Panc1 (cell line): ENCODE measurements at places on chromosomes 11 and 22. TPM values are rescaled to one million over a fixed set of nuclear protein-coding genes. Genes with fewer than 3 reads are reported as not detected.

The MRGPRD gene
- total RNA-seq = not detected

The GRAP2 gene
- total RNA-seq = 0.54 TPM

The TCN2 gene
- total RNA-seq = 2.4 TPM

The SCN3B gene
- 0.10 TPM for total RNA-seq

DNA sequence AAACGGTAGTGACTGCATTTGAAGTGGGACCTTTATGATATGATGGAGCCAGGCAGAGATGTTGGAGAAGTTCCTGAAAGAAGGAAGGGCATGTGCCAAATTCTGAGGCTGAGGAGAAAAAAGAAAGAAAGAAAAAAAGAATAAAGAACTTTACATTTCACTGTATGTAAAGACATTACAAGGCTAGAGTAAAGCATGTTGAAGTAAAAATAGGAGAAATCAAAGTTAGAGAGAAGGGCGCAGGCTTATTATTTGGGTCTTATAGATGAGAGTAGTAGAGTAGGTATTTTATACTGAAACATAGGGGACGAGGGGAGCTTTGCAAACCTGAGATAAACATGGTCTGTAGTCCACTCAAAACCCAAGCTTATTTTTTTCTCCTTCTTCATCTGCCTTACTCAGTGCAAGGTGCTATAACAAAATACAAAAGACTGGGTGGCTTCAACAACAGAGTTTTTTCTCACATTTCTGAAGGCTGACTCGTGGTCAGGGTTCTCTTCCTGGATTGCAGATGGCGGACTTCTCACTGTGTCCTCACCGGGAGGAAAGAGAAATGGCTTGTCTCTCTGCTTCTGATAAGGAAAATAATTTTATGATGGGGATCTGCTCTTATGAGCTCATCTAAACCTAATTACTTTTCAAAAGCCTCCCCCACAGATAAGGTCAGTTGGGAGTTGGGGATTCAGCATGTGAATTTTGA lies 2.7 kb downstream of the HBG1 start:
- DNase-seq = no peak

DNA sequence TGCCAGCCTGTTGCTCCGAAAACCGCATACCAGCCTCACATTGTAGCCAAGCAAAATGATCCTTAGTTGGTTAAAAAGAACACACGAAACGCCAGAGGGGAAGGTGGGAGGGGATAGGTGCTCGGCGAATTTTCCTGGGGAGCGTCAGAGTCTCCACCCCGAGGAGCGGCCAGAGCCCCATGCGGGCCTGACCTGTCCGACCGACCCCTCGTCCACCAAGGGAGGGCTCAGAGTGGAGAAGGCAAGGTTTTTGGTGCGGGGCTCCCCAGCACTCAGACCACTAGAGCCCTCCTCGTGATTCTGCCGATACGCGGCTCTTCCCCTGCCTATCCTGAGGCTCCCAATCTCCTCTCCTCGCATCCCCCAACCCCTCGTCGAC lies 39.6 kb downstream of the DIXDC1 start:
- no peak for DNase-seq

DNA sequence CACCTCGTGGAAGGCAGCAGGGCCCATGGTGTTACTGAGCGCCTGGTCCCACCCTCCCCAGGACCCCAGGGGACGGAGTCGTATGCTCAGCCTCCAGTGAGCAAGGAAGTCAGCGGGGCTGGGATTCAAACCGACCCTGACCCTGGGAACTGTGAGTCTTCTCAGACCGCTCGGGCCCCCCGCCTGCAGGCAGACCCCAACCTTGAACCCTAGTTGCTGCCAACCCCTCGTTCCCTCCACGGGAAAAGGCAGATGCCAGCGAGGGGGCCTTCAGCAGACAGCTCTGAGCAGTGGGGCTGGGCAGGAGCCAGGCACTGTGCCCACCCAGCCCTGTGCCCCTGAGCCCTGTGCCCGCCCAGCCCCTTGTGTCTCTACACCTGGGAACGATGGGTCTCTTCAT lies 6.4 kb downstream of the SLC16A8 start:
- no peak for DNase-seq

GRCh38 chr11:64181506-64182411 lies 4.2 kb upstream of the STIP1 start:
- DNase-seq = peak; percentile 75

DNA sequence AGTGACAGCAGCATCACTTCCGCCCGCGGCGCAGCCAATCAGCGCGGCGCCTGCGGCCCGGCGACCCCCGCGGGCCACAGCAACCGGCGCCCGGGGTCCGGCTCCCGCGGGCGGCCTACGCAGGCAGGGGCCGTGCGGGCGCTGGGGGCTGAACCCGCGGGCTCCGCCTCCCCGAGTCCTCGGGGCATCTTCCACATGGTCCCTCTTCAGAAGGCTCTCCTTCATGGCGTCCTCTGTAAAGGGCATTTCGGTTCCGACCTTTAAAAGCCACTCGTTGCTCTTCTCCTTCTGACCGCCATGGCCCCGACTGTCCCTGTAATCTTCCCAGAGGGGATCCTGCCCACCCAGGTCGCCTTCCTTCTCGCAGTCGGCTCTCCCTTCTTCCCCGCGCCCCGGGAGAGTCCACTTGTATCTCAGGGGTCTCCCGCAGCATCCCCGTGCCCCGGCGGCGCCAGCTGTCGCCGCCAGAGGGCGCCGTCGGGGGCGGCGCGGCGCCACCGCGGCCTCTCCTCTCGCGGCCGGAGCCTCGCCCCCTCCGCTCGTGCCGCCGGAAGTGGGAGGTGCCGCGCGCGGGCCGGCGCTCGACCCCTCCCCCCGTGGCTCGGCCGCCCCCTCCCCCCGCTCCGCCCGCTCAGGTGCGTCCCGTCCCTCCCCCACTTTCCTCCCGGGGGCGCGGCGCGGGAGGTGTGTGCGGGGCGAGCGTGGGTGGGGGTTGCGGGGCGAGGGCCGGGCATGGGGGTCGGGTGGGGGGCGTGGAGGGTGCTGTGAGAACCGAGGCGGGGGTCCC lies at the start of gene RNF214:
Gene RNF214, plus strand, starts transcription at position 580 of the 787 bp plus-strand sequence. CDS start 1,602 bp downstream, outside the sequence.
- DNase-seq = peak; percentile 45

- DNase-seq = no peak
Observed at GRCh38 chr11:12439615-12440014, 62.2 kb downstream of the PARVA start.

GRCh38 chr11:134372961-134373360 lies 39.1 kb downstream of the B3GAT1 start:
- DNase-seq = no peak

DNA sequence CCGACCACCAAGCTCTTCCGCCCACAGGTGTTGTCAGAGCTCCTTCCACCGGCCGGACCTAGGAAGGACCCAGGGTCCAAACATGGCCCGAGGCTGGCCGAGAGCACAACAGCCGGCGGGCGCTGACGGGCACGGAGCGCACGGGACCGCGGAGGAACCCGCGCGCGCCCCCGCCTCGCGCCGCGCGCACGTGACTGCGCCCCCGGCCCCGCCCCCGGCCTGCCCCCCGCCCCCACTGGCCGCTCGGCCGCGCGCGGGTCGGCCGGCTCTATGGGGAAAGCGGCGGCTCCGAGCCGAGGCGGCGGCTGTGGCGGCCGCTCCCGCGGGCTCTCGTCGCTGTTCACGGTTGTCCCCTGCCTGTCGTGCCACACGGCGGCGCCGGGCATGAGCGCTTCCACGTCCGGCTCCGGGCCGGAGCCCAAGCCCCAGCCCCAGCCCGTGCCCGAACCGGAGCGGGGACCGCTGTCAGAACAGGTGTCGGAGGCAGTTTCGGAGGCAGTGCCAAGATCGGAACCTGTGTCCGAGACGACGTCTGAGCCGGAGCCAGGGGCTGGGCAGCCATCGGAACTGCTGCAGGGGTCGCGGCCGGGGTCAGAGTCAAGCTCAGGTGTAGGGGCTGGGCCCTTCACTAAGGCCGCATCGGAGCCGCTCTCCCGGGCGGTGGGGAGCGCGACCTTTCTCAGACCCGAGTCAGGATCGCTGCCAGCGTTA lies at the start of gene OSBP2:
Gene OSBP2, plus strand, starts transcription at position 235 of the 711 bp plus-strand sequence. Its CDS starts 36 bp downstream, at position 271.
- no peak for DNase-seq

DNA sequence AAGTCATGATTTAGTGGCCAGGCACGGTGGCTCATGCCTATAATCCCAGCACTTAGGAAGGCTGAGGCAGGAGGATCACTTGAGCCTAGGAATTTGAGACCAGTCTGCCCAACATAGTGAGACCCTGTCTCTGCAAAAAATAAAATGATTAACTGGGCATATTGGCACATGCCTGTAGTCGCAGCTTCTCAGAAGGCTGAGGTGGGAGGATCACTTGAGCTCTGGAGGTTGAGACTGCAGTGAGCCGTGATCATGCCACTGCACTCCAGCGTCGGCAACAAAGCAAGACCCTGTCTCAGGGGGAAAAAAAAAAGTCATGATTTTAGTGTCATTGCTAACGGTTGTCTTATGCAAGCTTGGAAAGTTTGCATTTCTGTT lies 11.9 kb downstream of the UBE2L3 start:
- no peak for DNase-seq
